ENCODE measurements at places on chromosomes 3 and 15.

- no peak for DNase-seq
These were observed 259.0 kb downstream of the MEX3B start for GRCh38 chr15:81786776-81787175.

DNA sequence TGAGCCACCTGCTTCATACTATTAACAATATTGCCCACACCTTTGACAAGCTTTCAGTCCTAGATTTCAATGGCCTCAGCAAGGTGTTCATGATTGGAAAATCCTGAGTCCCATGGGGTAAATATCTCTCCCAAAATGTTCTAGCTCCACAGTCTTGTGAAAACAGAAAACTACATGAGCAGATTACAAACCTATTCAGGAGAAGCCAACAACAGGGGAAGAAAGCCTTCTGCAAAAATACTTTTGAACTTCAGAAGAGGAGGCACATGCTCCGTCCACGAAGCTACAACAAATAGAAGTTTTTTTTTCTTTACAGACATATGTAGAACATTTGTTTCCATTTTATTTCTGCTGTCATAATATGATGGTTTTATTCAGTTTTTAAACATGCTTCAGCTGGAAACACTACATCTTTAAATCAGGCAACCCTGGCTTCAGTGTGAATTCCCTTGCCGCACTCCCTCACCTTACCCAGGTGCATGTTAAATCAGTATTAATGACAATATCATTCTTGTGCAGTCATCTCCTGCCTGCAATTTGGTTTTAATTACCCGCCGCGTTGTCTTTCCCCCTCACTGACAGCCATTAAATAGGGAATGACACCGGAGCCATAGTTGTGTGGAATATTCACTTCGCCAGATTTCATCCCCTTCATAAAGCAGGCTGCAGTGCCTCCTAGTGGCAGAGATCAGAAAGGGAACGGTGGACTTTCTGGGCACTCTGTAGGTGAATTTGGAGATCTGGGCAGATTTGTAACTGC lies 725.5 kb upstream of the ARRDC4 start:
- DNase-seq = peak; percentile 5

- DNase-seq = no peak
These were observed 8.8 kb upstream of the KCTD6 start for GRCh38 chr3:58482917-58483636.

GRCh38 chr3:13525827-13526625 lies 22.9 kb upstream of the FBLN2 start:
- DNase-seq = no peak

GRCh38 chr3:50319181-50319893 lies 3.2 kb downstream of the HYAL2 start:
- DNase-seq = no peak

- no peak for DNase-seq
These were observed 105.9 kb downstream of the TPRG1 start for GRCh38 chr3:189277711-189278110.

GRCh38 chr15:92968926-92969651 lies 69.0 kb downstream of the CHD2 start:
- no peak for DNase-seq

DNA sequence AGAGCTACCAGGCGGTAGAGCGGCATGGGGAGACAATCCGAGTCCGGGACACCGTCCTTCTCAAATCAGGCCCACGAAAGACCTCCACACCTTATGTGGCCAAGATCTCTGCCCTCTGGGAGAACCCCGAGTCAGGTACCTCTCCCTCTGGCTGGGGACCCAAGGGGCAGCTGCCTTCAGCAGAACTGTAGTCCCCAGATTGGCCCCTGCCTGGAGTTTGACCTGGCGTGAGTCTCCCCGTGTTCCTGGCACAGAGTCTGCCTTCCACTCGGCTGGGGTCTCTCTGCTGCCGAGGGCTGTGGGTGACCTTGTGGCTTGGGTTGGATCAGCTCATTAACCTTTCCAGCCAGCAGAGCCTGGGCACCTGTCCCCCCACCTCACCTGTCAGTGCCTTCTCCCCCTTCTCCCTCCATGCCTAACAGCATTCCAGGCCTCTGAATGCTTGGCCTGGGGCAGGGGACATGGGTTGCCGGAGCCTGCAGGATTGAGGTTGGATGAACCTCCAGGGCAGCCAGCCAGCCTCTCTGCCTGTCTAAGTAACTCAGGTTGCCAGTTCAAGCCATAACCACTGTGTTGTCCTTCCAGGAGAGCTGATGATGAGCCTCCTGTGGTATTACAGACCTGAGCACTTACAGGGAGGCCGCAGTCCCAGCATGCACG lies 6.8 kb upstream of the CHST14 start:
- DNase-seq = no peak

- DNase-seq = no peak
These were observed 264.4 kb upstream of the VEPH1 start for GRCh38 chr3:157767607-157768006.

- DNase-seq = no peak
These were observed 5.5 kb upstream of the TPRG1 start for GRCh38 chr3:189166321-189166720.

- no peak for DNase-seq
These were observed 10.8 kb downstream of the GHRL start for GRCh38 chr3:10281951-10282350.

- no peak for DNase-seq
These were observed 867.1 kb upstream of the GBE1 start for GRCh38 chr3:82628385-82629014.

DNA sequence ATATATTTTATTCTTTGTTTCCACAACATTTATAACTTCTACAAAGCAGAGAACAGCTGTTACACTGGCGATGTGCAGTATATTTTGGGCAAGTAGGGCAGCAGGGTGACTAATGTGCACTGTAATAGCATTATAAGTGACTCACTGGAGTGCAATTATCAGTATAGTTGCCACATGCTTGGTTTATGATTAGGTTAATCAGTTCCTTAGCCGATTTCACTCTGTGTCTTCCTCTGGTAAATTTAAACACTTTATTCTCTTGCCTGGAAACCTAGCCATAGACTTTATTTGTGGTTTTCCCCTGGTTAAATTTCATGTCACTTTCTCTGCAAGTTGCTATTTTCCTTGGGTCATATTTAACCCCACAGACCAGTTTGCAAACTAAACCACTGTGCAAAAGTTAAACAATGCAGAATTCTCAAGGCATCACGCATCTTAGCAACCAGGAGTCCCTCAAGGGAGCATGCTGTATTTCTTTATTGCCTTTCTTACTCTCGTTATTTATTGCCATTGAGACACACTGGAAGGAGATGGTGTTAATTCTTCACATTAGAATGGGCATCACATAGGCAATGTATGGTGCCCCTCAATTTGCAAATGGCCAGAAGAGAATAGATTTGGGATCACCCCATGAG lies 690.2 kb upstream of the DPPA4 start:
- no peak for DNase-seq

- DNase-seq = no peak
These were observed 67.3 kb downstream of the CCK start for GRCh38 chr3:42198709-42199108.

DNA sequence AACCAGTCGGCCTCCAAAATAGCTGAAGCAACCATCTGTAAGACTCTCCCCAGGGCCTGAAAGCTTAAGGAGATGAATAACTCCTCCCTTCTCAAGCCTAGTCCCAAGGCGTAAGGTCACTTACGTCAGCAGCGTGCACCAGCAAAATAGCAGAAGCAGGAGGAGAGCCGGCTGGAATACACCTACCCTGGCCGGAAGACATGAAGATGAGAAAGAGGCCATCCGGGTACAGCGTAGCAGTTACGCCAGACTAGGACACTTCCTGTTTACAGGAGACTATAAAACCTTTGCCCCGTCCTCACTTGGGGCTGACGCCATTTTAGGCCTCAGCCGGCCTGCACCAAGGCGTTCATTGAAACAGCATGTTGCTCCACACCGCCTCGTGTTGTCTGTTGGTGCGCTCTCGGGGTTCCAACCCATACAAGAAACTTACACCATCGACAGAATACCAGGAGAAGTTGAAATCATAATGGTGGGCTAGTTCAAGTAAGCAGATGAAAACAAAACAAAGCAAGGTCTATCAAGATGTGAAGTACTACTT lies 2.5 kb downstream of the CFAP92 start:
- no peak for DNase-seq

DNA sequence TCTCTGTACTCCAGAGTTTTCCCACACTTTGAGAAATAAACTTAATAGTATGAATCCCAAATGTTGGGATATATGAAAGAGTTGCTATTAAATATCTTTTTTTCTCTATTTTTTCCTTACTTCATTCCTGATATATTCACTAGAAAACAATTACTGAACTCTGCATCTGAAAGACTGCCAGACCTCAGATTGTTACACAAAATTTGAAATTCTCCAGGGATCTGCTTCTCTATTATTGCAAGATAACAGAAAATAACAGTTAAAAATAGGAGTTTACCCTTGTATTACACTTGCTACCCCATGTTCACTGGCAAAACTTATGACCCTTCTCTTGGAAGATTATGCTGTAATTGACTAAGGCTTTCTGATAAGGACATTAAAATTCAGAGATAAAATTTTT lies 11.7 kb upstream of the P3H2 start:
- DNase-seq = no peak

GRCh38 chr3:10738688-10739372 lies 77.2 kb upstream of the SLC6A11 start:
- peak; percentile 43 for DNase-seq

- no peak for DNase-seq
These were observed 328.5 kb upstream of the TLE3 start for GRCh38 chr15:70426096-70426821.

DNA sequence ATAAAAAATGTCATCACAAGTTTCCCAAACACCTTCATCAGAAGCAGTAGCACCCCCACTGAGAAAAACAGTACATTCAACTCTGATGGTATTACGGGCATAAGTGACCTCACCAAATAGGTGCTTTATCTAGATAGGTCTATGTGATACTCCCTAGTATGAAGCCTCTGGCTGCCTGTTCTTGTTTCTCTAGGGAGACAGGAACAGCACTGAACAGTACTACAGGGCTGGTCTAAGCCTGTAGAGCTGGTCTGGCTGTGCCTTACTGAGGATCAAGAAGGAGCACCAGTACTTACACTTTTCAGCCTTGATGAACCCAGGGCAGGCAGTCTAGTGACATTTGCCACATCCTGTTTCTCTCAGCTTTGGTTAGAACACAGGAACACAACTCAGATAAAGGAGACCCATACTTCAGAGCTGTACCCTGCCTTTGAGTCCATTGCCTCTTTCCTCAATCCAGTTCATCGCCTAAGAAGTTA lies 35.9 kb downstream of the OXNAD1 start:
- no peak for DNase-seq

DNA sequence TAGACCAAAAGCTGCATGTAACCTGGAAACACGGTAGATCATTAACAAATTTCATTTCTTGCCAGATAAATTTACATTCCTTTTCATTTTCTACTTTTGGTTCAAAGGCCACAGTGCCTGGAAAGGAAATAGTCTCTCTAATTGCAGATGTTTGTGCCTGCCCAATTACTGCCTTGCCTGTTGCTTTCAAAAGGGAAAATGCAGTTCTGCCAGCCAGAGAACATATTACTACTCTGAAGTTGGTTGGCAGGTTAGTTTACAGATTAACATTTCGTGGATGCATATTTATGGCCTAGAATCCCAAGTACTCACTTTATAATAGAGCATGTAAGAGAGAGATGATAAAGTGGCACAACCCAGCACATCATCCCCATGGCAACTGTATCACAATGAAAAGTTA lies 124.3 kb upstream of the LRRC3B start:
- no peak for DNase-seq

DNA sequence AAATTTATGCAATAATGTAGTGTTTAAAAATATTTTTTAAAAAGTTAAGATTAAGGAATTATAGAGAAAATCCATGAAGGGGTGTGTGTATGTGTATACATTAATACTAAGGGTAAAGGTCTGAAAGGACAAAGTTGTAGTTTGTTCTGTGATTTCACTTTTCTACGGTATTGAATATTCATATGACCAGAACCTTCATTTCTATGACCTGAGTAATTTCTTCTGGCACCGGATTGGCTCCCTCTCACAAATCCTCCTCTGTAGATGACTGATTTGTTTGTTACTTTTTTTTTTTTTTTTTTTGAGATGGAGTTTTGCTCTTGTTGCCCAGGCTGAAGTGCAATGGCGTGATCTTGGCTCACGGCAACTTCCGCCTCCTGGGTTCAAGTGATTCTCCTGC lies 20.9 kb downstream of the GMPS start:
- no peak for DNase-seq

DNA sequence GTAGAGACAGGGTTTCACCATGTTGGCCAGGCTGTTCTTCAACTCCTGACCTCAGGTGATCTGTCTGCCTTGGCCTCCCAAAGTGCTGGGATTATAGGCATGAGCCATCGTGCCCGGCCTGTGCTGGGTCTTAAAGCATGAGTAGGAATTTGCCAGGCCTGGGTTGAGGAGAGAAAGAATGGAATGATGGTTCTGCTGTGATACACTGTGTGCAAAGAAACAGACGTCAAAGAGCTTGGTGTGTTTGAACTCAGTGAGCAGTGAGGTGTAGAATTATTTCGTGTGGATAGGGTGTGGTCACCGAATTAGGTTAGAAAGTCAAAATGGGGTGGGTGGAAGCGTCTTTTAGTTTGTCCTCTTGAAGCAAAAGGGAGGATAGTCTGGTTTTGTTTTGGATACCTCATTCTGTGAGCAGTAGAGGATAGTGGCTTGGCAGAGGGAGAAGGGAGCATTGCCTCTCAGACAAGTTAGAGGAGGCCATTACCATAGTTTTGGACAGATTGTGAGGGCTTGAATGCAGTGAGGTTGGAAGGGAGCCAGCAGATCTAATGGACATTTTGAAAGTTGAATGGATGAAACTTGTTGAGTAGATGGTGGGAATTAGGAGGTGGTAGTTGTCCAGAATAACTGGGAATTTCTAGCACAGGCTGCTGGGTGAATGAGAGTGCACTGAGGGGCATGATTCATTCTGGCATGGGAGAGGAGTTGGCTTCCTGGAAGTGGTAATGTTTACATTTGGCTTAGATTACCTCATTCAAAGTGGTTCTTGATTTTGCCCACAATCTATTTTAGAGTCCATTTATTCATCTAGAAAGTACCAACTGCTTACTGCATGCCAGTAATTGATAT lies 27.2 kb downstream of the AKAP13 start:
- DNase-seq = no peak

DNA sequence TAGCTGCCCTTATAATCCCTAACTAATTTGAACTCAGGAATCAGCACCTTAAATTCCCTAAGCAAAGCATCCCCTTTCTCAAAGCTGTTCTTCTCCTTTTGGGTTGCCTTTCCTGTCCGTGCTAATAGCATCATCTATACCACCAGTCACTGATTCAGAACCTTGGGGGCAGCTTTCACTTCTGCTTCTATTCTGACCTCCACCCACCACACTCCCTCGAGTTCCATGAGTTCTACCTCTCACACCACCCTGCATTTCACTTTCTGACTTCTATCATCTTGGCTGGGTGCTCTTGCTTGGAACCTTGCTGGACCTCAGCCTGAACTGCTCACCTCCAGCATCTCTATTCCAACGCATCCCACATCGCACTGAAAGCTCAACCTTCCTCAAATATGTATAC lies 55.4 kb upstream of the KCNMB2 start:
- DNase-seq = peak; percentile 39

Measured in GM12892 (cell line).